Activated CD8-positive, alpha-beta memory T cell treated with anti-CD3 and anti-CD28 coated beads, Interleukin-2, amount 50 U/mL, for 4 hours (primary cell): ENCODE measurements at places on chromosomes 2 and 18.

- DNase-seq = no peak
Measured at GRCh38 chr18:22129778-22130177, 39.6 kb upstream of the GATA6 start.

- no peak for DNase-seq
Measured at GRCh38 chr2:133424876-133425275, 143.4 kb downstream of the NCKAP5 start.

DNA sequence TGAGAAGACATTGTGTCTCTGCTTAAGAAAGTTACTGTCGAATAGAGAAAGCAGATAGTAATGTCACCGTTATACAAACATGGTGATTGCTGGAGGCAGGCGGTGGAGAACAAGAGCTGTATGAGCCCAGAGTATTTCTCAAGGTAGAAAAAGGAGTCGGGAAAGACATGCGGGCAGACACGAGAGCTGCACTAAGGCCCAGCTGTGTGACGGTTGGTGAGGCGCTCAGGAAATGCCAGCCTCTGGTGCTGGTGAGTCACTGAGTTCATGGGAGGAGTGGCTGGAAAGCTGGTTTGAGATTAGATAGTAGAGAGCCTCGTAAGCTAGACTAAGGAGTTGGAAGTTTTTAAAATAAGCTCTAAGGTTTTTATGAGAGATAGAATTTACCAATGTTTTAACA, 390.9 kb upstream of the TRIB2 start:
- no peak for DNase-seq

DNA sequence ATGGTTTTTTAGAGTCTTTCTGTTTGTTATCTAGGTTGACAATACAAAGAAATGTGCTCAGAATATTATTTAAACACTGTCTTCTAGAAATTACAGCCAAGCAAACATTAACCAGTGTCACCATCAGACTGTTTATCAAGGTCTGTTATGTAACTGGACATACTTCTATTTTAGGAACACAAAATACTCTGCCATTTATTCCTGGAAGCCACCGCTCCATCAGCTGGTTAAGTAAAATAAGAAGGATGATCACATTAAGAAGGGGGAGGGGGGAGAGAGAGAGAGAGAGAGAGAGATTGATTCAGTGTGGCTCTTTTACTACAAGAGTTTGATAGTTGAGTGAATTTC, 47.9 kb downstream of the MBP start:
- DNase-seq = no peak

DNA sequence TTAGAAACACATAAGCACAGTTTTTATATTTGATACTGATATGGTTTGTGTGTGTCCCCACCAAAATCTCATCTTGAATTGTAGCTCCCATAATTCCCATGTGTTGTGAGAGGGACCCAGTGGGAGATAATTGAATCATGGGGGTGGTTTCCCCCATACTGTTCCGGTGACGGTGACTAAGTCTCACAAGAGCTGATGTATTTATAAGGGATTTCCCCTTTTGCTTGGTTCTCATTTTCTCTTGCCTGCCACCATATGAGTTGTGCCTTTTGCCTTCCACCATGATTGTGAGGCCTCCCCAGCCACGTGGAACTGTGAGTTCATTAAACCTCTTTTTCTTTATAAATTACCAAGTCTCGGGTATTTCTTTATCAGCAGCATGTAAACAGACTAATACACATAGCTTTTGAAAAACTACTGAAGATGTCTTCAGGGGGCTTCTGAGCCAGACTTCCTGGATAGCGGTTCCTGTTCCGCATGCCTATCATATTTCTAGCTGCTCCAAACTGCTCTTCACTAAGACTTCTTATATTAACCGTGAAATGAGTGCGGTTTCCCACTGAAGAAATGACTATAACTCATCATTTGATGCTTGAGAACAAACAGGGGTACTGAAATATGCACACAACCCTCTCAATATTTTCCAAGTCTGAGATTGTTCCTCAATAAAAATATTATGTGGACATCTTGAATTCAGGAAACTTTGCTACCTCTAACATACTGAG, 75.8 kb downstream of the SPHKAP start:
- no peak for DNase-seq

DNA sequence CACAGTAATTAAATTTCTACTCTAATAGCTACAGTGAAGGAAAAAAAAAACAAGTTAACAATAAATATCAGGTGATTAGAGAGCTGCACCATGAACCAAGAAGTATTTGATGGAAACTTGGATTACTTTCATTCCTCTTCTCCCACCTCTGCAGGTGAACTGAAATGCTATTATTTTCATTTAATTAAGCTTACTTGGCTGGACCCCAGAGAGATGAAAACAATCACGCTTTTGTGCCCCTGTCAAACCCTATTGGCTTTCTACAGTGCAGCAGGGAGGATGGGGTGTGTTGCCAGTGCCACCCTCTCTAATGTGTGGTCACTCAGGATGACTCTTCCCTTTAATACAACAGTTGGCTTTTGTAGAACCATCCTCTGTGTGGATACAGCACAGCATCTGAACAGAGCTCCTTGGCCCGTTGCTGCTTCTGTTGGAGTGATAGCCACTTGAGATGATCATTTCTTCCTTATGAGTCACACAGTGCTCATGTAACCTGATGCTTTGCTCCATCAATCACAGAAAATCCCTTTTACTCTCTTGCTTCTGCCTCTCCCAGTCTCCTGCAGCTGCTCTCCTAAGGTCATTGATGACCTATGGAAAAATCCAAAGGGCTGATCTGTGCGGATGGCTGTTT, 5.5 kb upstream of the ARL4C start:
- no peak for DNase-seq

DNA sequence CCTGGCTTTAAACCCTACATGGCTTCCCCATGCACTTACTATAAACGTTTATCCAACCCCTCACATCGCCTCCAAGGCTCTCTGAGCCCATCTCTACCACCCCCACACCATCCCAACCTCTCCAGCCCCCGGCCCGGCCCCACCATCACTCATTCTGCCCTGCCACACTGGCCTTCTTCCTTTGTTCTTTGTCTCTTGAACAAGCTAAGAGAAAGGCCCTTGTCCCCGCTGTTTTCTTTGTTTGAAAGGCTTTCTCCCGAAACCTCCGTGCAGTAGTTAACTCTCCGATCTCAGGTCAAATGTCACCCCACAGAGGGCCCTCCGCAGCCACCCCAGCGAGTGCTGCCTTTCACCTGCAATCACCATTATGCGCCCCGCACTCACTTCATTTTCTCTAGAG, 100.4 kb downstream of the AFF3 start:
- no peak for DNase-seq

GRCh38 chr18:65498605-65499004, 252.2 kb upstream of the CDH7 start:
- DNase-seq = no peak

GRCh38 chr2:150141226-150142001, 346.1 kb downstream of the RND3 start:
- no peak for DNase-seq

GRCh38 chr18:76568731-76569130, 73.7 kb upstream of the ZNF516 start:
- DNase-seq = no peak

DNA sequence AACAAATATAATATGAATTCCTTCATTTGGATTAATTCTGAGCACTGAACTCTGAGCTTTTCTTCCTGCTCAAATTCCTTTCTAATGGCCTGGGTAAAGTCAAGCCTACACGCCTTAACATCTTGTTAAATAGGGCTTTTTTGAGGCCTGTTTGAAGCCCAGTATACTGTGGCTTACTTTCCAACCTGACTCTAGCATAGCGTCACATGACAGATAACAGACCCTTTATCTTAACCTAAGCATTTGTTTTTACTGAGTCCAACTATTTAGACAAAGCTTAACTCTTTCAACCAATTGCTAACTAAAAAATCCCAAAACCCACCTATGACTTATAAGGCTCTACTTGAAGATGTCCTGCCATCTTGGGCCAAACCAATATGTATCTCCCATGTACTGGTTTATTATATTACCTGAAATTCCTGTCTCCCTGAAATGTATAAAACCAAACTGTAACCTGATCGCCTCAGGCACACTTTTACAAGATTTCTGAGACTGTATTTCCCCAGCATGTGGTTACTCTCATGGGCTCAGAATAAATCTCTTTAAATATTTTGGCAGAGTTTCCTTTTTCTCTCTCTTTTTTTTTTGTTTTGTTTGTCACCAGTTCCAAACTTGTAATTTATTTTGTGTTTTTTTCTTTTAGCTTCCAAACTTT, 271.1 kb upstream of the VWC2L start:
- no peak for DNase-seq

GRCh38 chr2:18750672-18751554, 161.5 kb upstream of the NT5C1B start:
- DNase-seq = no peak

- DNase-seq = no peak
Measured at GRCh38 chr2:202883987-202884675, 12.6 kb upstream of the ICA1L start.

DNA sequence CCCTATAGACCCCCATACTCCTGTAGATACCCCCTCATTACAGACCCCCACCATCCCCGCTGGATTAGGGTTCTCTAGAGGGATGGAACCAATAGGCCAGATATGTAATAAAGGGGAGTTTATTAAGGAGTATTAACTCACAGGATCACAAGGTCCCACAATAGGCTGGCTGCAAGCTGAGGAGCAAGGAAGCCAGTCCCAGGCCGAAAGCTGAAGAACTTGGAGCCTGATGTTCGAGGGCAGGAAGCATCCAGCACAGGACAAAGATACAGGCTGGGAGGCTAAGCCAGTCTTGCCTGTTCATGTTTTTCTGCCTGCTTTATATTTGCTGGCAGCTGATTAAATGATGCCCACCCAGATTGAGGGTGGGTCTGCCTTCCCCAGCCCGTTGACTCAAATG, 106.6 kb downstream of the AGAP1 start:
- DNase-seq = no peak

GRCh38 chr2:194116861-194117260, 1540.2 kb upstream of the SLC39A10 start:
- DNase-seq = no peak

DNA sequence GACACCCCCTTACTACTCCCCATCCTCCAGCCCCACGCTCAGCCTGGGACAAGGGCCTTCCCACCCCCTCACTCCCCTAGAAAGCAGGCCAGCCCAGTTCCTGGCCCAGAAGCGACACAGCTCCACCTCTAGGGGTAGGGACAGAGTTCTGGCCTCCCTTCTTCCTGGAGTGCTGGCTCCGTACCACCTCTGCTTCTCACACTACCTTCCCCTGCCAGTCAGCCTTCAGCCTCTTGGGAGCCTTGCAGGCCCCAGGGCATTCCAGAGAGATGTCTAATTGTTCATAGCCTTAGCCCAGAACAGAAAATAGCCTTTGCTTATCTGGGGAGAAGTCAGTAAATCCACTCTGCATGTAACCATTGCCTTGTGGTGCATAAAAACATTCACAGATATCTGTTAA, 13.1 kb upstream of the CATIP start:
- DNase-seq = no peak

DNA sequence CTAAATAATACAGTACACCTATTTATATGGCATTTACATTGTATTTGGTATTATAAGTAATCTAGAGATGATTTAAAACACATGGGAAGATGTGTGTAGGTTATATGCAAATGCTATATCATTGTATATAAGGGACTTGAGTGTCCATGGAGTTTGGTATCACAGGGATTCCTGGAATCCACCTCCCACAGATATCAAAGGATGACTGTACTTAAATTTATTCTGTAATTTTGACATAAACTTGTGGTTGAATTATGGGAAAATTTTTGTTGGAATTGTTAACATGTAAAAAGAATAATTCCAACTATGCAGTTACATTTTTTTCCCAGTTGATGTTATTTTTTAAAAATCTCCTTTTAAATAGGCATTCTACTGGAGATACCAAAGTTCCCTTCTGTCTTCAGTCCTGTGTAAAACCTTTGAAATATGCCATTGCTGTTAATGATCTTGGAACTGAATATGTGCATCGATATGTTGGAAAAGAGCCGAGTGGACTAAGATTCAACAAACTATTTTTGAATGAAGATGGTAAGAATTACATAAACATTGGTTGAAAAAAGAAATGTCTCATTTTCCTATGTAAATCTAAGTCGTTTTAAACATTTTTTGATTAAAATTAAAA, 24.1 kb downstream of the GLS start:
- no peak for DNase-seq

- DNase-seq = no peak
Measured at GRCh38 chr2:165952085-165952484, 1.5 kb downstream of the TTC21B start.

GRCh38 chr2:152615177-152615576, 102.1 kb downstream of the PRPF40A start:
- DNase-seq = no peak

GRCh38 chr2:8334866-8335325, 347.0 kb upstream of the ID2 start:
- DNase-seq = no peak
